ENCODE measurements at places on chromosomes 1 and 21.

DNA sequence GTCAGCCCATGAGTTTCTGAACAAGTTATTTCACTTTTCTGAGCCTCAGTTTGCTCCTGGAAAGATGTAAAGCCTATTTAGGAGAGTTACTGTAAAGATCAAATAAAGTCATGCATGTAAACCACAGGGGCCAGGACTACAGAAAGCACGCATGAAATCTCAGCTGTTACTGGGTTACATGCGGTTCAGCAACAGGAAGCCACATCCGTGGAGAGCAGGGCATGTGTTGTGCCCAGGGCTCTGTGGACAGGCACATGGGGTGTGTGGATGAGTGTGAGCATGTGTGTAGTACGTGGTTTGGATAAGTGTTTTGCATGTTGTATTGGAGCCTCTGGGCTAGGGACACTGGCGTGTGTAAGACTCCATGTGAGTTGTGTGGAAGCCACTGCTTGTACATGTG is 2.2 kb upstream of the EPHA2 start:
- DNase-seq: no peak

- DNase-seq: no peak
These were observed 7.8 kb upstream of the MEF2D start for GRCh38 chr1:156508205-156508954.

DNA sequence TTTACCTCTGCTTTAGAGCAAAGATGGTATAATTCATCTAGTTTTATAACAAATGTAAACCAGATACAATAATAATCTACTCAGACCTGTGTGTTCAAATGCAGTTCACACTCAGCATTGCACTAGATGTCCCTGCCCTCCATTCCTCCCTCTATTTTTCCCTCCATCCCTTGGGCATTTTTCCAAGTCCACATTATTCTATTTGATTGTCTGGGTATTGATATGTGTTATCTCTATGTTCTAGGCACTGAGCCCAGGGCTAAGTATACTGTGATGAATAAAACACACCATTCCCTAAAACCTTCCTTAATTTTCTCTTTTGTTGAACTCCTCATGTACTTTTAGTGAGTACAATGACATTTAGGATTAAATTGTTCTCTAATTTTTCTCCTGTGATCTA is 66.2 kb upstream of the HMCN1 start:
- no peak for DNase-seq

GRCh38 chr1:6867729-6868659 is 82.7 kb downstream of the CAMTA1 start:
- DNase-seq: no peak

DNA sequence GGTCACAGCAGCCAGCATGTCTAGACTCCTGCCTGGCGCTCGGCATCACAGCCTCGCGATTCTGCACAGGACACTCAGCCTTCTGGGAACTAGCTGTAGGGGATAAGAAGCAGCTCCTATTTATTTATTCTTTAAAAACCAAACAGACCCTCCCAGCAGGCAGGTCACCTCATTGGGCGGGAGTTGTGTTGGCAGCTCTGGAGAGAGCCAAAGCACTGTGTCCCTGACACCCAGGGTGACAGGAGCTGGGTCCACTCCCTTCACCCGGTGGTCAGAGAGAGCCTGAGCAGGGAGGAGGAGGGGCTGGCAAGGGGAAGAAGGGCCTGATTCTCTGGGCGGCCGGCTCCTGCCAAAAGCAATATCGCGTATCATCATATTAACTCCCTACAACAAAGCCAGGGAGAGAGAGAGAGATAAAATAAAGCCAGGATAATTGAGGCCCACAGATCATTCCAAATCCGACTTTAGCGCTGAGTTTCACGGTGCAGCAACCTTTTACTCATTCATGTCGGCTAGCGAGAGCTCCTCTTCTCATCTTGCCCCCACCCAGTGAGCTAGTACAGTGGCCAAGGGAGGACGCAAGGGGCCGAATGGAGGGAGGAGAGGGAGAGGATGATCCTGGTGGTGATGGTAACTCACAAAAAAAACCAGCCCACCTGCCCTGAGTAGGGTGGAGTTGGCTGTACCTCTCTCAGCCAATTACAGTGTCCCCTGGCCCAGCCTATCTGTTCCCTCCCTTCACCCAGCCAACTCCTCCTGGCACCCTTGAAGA is 79.8 kb upstream of the IFFO2 start:
- DNase-seq: no peak

DNA sequence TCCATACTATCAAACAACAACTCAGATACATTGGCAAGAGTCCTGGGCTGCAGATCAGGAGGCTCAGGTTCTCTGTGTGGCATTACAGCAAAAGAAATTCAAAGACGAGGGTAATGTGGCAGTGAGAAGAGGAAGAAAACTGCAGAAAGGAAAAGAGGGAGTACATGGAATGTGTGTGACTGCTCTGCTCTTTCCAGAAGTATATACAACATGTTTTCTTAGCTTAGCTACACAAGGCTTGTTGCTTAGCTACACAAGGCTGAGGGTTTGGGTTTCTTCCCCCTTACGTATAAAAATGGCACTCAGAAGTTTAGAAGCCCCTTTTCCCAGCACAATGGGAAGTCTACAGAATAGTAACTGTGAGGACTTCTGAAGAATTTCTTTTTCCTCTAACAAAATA is 86.0 kb downstream of the PRRX1 start:
- DNase-seq: no peak

GRCh38 chr1:116537040-116537831 is 33.6 kb downstream of the CD58 start:
- DNase-seq: peak; percentile 25

- no peak for DNase-seq
These were observed 34.7 kb downstream of the RGSL1 start for GRCh38 chr1:182484531-182485257.

DNA sequence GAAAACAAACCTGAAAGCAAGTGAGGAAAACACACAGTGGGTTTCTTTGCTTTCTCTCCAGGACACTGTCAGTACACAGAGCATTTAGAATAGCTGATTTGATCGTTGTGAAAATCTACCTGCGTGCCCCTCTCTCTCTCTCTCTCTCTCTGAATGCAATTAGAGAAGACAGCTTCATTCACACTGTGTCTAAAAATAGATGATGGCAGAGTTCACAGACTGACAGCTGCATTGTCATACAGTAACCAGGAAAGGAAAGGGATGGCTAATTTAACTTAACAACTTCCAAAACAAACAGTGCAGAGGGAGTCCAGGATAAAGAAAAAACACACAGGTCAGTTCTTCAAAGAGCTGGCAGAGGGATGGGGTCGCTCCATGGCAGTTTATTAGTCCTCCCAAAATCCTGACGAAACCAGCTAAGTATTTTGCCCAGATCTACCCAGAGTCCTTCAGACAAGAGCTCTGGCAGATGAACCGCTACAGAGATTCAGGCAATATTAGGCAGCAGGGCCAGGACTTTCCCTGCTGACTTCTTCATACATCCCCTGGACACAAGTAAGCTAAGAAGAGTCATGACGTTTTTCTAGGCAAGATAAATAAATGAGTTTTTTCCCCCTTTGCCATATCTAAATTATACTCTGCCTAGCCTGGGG is 58.9 kb downstream of the WLS start:
- no peak for DNase-seq

GRCh38 chr1:180640531-180640949 is 8.7 kb downstream of the XPR1 start:
- DNase-seq: no peak

GRCh38 chr21:45248893-45249381 is 38.8 kb downstream of the POFUT2 start:
- no peak for DNase-seq

- DNase-seq: no peak
These were observed 58.0 kb downstream of the CLIC4 start for GRCh38 chr1:24803220-24803619.

- no peak for DNase-seq
These were observed 71.1 kb downstream of the EPB41 start for GRCh38 chr1:28985427-28985826.

DNA sequence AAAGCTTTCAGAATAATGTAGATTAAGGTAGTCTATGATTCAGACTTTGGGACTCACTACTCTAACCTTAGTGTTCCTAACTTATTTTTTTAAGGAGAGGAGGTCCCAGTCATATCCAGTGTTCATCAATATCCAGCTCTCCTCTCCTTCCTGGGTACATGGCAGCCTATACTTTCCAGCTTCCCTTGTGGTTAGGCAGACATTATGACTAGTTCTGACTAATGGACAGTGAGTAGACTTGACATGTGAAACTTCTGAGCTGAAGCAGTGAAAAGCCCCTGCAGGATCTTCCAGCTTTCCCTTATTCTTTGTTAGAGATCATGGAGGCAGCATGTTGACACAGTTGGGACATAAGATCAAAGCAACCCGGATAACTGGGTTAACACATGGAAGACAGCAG is 144.2 kb downstream of the PTPRU start:
- no peak for DNase-seq

DNA sequence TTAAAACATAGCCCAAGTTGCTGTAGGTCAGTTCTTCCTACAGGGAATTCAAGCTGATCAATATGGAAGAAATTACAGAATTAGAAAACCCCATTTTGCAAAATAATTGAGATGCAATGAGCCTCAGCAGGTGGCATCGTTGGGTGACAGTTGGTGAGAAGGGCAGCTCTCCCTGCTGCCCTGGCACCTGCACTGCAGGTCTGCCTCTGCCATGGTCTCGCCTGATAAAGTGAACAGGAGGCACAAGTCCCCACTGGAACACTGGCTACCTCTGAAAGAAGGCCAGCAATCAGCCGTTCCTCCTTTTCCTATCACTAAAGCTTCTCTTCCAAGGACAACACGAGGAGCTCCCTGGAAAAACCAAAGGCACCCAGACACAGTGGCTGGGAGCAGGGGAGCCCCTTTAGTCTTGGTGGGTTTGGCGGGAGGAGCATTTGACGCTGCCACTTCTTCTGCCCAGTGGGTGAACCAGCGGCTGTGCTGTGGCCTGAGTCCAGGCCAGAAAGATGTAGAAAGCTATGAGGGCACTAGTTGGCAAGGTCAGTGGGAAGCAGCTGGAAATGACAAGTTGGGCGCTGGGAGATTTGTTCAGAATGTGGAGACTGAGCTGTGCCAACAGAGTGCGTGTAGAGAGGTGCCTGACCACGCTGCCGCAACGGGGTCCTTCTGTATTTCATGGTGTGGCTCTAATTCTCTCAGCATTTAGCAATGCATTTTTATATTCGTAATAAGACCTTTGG is 93.1 kb downstream of the RIPK4 start:
- DNase-seq: no peak

GRCh38 chr1:216034506-216034905 is 388.7 kb downstream of the USH2A start:
- DNase-seq: no peak

- no peak for DNase-seq
These were observed 199.2 kb upstream of the ESRRG start for GRCh38 chr1:216922406-216922805.

- DNase-seq: no peak
These were observed 56.4 kb downstream of the ADAMTS1 start for GRCh38 chr21:26788790-26789189.

GRCh38 chr1:180213401-180214170 is 16.5 kb upstream of the LHX4 start:
- DNase-seq: no peak

DNA sequence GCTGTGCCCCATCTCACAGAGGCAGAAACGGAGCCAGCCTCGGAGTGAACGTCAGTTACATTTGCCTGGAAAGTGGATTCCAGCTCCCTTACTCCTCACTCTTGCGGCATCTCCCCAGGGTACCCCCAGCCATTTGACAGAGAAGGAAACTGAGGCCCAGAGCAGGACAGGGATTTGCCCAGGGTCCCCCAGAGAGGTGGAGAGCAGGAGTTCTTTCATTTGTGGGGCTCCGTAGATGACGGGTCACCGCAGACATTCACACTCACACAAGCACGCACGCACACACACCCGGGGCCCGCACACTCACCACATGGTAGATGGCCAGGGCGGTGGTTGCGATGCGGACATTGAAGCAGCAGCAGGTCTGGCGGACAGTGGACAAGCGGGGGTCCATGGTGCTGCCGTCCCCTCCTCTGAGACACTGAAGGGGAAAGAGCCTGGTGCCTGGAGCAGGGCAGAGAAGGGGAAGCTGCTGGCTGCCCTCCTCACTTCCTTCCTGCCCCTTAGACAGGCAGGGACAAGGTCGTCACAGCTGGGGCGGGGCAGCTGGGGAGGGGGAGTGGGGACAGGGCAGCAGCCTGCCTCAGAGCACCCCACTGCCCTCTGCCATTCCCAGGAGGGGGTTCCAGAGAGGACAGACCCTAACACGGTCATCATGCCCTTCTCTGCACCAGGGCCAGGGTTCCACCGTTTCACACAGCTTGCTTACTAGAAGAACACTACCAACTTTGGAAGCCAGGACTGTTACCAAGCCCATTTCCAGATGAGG is at the start of gene LAPTM5:
Gene LAPTM5, minus strand, starts transcription at position 423 of the 769 bp plus-strand sequence. Its CDS starts 29 bp downstream, at position 394.
- no peak for DNase-seq

DNA sequence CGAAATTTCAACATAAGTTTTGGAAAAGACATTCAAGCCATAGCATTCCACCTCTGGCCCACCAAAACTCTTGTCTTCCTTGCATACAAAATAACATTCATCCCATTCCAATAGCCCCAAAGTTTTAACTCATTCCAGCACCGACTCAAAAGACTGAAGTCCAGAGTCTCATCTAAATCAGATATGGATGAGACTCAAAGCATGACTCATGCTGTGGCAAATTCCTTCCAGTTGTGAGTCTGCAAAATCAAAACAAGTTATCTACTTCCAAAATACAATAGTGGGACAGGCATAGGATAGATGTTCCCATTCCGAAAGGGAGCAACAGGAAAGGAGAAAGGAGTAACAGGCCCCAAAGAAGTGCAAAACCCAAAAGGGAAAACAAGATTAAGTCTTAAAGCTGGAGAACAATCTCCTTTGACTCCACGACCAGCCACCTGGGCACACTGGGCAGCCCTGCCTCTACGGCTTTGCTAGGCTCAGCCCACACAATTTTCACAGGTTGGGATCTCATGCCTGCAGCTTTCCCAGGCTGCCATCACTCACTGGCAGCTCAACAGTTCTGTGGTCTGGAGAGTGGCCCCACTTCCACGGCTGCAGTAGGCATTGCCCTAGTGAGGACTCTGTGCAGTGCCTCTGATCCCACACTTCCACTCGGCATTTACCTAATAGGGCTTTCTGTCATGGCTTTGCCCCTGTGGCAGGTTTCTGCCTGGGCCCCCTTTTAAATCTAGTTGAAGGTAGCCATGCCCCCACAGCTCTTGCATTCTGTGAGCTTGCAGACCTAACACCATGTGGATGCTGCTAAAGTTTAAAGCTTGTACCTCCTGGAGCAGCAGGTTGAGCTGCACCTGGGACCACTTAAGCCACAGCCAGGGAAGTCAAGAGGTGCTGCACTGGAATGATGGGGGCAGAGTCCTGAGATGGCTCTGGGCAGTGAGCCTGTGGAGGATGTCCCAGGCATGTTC is 51.0 kb downstream of the RUNX3 start:
- no peak for DNase-seq

- DNase-seq: no peak
These were observed 81.8 kb downstream of the LRRC7 start for GRCh38 chr1:69649383-69649990.
